ENCODE measurements at places on chromosomes 5 and 9.

DNA sequence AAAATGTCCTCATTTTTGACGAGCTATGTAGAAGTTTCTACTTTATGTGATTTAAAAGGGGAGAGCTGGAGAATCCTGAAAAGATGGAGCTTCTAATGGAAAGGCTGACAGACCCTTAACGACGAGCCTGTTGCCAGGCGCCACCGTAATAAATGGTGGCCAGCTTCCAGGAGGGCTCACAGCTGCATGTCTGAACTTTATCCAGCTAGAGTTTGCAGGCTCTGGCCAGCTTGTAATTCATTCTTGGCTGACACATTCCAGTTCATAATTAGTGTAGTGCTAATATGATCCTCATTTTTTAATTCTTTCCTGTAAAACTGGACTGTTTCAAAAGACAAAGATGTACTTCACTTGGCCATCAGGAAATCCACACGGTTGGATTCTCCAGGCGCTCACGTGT lies 246.7 kb downstream of the GAS1 start:
- peak; percentile 22 for DNase-seq

- no peak for DNase-seq
Observed at GRCh38 chr9:110745676-110746075, 77.1 kb downstream of the MUSK start.

- no peak for DNase-seq
Observed at GRCh38 chr5:10130881-10131280, 118.8 kb downstream of the ATPSCKMT start.

DNA sequence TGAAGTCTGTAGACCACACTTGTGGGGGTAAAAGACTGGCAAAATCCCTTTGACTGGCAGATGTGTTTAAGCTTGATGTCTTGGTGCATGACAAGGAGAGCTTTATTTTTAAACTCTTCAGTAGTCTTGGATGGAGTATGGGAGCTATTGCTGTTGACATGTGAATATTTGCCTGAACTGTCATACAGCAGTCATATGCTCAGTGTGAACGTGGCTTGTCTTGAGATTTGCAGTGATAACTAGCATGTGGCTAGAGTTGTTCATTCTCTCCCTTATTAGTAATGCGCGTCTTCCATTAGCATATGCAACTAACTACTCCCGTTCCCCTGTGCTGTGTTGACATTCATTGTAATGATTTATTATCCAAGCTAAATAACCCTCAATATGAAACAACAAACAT lies 523.6 kb upstream of the WWC1 start:
- DNase-seq: no peak

DNA sequence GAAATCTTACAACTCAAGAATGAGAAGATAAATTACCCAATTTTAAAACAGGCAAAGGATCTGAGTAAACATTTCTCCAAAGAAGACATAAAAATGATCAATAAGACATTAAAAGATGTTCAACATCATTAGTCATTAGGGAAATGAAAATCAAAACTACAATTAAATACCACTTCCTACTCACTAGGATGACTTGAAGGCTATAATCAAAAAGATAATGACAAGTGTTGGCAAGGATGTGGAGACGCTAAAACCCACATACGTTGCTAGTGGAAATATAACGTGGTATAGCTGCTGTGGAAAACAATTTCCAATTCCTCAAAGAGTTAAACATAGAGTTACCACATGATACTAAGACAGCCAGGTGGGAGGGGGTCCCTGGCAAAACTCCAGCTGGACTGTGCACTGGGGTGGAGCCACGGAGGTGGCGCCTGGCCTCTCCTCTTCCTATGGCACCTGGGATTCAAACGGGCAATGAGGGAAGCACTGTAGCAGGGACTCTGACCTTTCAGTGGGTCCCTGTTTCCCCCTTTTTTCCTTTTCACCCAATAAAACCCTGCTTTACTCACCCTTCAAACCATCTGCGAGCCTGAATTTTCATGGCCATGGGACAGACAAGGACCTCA lies 5.9 kb downstream of the ARSB start:
- DNase-seq: no peak

DNA sequence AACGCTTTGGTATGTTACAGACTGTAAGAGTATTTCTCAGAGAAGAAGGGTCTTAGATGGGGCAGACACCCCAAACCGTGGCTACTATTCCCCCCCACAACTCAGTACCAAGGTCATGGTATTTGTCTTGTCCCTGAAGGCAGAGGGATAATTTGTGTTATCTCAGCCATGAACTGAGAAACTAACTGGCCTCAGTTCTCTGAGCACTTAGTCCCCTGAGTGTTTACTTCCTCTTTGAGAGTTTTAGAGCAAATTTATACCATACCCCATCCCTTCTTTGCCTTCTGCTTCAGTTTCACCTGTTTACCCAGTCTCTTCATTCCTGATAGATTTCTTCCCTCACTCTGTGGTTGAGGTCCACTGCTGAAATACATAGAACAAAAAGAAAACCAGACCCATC lies 183.9 kb downstream of the LRRC70 start:
- DNase-seq: no peak

DNA sequence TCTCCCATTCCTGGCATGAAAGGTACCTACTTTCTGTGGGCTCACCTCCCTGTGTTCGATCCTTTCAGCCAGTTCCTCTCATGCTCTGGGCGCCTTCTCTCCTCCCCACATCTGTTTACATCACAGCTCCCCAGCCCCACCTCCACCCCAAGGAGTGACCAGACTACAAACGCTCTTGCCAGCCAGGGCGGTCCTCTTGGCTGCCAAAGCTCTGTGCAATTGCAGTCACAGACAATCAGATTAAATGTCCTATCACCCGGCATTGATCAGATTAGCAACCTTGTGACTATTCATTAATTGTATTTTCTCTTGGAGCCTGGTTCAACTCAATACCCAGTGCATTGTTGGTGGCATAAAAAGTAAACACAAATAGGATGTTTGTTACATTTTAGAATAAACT lies 211.2 kb upstream of the TBCA start:
- DNase-seq: no peak

DNA sequence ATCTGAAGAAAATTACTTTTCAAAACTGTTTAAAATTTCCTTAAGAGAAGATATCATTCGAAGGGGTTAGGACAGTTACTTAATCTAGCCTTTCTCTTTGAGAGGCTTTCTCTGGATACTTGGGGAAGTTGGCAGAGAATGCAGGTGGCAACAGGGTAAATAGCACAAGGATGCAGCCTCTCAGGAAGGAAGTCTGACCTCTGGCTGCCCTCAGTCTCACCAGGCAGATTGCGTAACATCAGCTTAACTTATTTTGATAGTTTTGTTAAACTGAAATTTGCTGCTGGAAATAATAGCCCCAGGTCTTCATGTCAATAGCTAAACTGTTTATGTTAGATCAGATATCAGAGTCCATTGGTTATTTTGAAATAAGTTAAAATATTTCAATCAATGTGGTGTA lies 20.4 kb downstream of the CCDC192 start:
- DNase-seq: peak; percentile 4

- DNase-seq: no peak
Observed at GRCh38 chr9:130634191-130634768, 30.1 kb upstream of the PRDM12 start.
